Fibroblast of skin of right biceps (primary cell): ENCODE measurements at places on chromosomes 11 and 22.
A peak's percentile ranks its signal among the peaks of the same experiment; 100 is the strongest.

- DNase-seq, result no peak
Measured at GRCh38 chr11:63761931-63762653, 6.5 kb downstream of the ZFTA start.

- peak; percentile 8 for DNase-seq
Measured at GRCh38 chr11:37721485-37721884, 1123.4 kb upstream of the RAG2 start.

- DNase-seq, result peak; percentile 72
Measured at GRCh38 chr11:105609832-105610781, at the start of gene GRIA4. TSS of gene GRIA4 (plus strand) at chr11:105610073. CDS start at chr11:105610998, 925 bp downstream.

GRCh38 chr11:104151404-104152204 is 12.3 kb downstream of the PDGFD start:
- peak; percentile 16 for DNase-seq

DNA sequence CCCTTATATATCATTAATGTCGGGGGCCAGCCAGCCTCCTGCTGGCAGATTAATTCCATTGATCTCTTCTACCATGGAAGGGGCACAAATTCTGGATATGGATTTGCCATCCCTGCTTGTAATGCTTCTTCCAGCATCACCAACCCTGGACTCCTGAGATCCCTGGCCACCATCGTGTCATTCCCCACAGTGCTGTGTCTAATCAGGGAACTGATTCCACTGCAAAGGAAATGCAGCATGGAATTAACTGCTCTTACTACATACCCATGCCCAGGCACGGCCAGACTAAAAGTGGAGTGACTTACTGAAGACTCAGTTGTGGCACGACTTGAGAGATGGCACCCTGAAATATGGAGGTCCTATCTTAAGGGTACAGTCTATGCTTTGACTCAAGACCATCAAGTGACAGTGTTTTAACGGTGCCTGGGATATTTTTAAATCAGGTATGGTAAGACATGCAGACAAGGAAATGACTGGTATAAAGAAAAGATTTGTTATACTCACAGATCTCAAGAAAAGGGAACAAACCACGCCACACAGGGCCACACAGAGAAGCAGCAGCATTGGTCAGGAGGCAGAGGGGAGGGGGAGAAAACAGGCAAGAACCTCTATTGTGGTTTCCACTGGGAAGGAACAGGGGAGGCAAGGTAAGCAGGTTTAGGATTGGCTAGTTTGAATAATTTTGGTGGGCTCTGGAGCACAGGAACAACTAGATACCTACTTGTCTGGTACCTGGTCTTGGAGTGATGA is 65.1 kb downstream of the IGLL5 start:
- DNase-seq, result no peak
